ENCODE measurements at places on chromosomes 13 and 19. TPM values are rescaled to one million over a fixed set of nuclear protein-coding genes. Genes with fewer than 3 reads are reported as not detected.

Gene C5AR1
- total RNA-seq = 81.3 TPM

Gene NLRP9
- not detected for total RNA-seq

Gene DAPK3
- total RNA-seq = 107 TPM

Gene NCR1
- total RNA-seq = 0.89 TPM

Gene PRR22
- 4.2 TPM for total RNA-seq

Gene CRX
- total RNA-seq = not detected

Gene WDR88
- not detected for total RNA-seq

Gene CASP14
- not detected for total RNA-seq

Gene ZNF616
- 10.6 TPM for total RNA-seq

Gene ZNF681
- total RNA-seq = 0.67 TPM

Gene UBE2M
- 38.1 TPM for total RNA-seq

Gene MAMSTR
- total RNA-seq = 2.3 TPM

DNA sequence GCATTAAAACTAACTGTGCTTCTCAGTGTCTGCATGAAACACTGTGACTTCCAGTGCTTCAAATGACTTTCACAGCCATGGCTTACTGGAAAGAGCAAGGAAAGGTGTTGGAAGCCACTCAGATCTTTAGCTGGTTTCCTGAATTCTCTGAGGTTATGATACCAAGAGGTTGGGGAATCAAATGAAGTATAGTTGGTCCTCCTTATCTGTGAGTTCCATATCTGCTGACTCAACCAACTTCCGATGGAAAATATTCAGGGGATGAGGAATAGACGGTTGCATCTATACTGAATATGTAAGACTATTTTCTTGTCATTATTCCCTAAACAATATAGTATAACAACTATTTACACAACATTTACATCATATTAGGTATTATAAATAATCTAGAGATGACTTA is 32.4 kb downstream of the EPSTI1 start:
- peaks cover 5% of the 10 kb centered on the region for H3K36me3 ChIP-seq
- DNase-seq = no peak
- H3K27me3 ChIP-seq = no peaks in the 10 kb centered on the region
- H3K27ac ChIP-seq = no peak overlapping the region
- H3K4me3 ChIP-seq = no peak overlapping the region

DNA sequence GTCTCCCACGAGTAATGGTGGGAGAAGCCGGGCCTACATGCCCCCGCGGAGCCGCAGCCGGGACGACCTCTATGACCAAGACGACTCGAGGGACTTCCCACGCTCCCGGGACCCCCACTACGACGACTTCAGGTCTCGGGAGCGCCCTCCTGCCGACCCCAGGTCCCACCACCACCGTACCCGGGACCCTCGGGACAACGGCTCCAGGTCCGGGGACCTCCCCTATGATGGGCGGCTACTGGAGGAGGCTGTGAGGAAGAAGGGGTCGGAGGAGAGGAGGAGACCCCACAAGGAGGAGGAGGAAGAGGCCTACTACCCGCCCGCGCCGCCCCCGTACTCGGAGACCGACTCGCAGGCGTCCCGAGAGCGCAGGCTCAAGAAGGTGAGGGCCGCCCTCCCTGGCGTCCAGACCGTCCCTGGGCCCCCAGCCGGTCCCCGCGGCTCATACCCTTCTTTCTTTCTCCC is 1.4 kb upstream of the USF2 start:
- peaks cover 24% of the 10 kb centered on the region for H3K36me3 ChIP-seq
- no peaks in the 10 kb centered on the region for H3K27me3 ChIP-seq
- DNase-seq = peak; percentile 90
- H3K4me1 ChIP-seq = peaks cover 29% of the 10 kb centered on the region
- H3K4me3 ChIP-seq = peak overlapping the region; percentile 82

DNA sequence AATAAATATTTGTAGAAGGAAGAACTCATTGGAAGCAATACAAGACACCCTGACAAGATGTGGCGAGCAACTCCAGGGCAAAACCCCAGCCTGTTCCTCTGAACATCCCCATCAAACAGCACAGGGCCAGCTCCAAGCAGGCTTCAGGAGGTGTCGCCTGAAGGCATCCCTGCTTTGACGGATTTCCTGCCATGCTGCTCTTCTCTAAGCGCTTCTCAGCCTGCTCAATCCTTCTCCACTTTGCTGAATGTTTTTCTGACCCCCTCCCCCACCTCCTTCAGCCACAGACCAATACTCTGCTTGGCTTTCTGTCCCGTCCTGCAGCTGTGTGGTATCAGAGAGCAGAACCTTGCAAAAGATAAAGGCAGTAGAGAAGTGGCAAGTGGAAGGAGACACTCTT is 28.4 kb downstream of the C19orf81 start:
- H3K27ac ChIP-seq = no peak overlapping the region
- no peak for DNase-seq
- H3K27me3 ChIP-seq = no peaks in the 10 kb centered on the region
- H3K4me3 ChIP-seq = no peak overlapping the region
- no peaks in the 10 kb centered on the region for H3K36me3 ChIP-seq
- H3K4me1 ChIP-seq = peaks cover 6% of the 10 kb centered on the region

- no peak for DNase-seq
- no peak overlapping the region for H3K4me3 ChIP-seq
- H3K27ac ChIP-seq = no peak overlapping the region
These were observed 66.5 kb downstream of the RXFP2 start for GRCh38 chr13:31805841-31806240.

GRCh38 chr19:32308431-32309077 is 36.9 kb upstream of the ZNF507 start:
- DNase-seq = no peak
- no peaks in the 10 kb centered on the region for H3K36me3 ChIP-seq
- no peak overlapping the region for H3K27ac ChIP-seq
- no peaks in the 10 kb centered on the region for H3K27me3 ChIP-seq

DNA sequence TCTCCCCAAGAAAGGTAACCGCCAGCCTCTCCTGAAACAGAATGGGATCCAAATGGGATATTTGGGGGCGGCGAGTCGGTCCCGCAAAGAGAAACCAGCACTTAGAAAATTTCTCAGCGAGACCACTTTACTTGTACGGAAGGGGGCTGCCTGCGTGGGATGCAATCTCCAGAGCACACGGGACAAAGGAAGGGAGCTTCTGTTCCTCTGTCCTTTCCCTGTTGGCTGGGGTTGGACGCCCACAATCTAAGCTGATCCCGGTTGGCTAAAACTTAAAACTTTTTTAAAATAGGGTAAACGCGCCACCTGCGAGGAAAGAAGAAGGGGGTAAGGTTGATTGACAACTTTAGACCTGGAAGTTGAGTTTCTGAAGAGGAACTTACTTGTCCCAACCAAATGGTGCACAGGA is 826 bp upstream of the BSG start:
- H3K4me1 ChIP-seq = peaks cover 36% of the 10 kb centered on the region
- no peak overlapping the region for H3K4me3 ChIP-seq
- no peaks in the 10 kb centered on the region for H3K36me3 ChIP-seq
- H3K27me3 ChIP-seq = no peaks in the 10 kb centered on the region
- DNase-seq = peak; percentile 52
- H3K27ac ChIP-seq = peak overlapping the region; percentile 90

DNA sequence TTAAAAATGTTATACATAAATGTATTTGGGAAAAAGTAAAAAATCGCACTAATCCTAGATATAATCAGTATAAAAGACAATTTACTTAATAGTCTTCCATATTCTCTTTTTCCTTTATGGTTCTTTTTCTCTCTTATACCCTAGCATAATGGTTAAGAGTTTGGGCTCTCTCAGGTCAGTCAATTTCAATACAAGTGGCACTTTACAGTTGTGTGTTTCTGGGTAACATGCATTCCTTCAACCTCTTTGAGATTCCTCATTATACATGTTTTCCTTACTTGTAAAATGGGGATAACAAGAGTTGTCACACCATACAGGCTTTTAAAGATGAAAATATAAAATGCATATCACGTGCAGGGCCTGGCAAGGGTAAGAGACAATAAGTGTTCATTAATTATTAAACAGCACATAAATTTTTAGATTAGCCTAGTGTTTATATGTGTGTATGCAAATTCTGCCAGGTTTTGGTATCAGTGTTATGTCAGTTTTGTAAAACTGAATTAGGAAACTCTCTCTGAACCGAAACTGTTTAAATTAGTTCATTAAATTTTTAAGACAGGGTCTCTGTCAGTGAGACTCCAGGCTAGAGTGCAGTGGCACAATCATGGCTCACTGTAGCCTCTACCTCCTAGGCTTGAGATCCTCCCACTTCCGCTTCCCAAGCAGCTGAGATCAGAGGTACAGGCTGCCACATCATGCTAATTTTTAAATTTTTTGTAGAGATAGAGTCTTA is 49.8 kb downstream of the ELF1 start:
- peaks cover 77% of the 10 kb centered on the region for H3K4me1 ChIP-seq
- no peak overlapping the region for H3K4me3 ChIP-seq
- no peak for DNase-seq
- H3K27me3 ChIP-seq = no peaks in the 10 kb centered on the region
- H3K36me3 ChIP-seq = no peaks in the 10 kb centered on the region
- H3K27ac ChIP-seq = peak overlapping the region; percentile 40

DNA sequence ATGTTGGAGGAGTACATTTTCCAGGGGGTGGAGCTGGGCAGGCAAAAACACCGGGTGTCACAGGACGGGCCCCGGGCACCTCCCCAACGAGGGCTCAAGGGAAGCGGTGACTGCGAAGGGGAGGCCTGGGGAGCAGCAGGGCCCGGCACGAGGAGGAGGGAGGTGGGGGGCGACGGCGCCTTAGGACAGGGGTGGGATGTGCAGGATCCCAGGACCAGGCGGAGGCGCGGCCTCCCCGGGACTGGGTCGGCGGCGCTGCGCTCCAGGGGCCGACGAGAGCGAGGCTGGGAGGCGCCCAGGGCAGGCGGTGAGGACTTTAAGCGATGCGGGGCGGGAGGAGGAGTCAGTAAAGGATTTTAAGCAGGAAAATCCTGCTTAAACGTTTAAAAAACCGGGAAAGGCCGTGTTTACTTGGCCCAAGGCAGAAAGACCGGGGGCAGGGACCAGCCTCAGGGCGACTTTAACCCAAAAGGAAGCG is 427 bp downstream of the ZNF160 start:
- peak overlapping the region; percentile 92 for H3K27ac ChIP-seq
- H3K36me3 ChIP-seq = peaks cover 5% of the 10 kb centered on the region
- peak; percentile 89 for DNase-seq
- H3K27me3 ChIP-seq = no peaks in the 10 kb centered on the region
- peaks cover 12% of the 10 kb centered on the region for H3K4me1 ChIP-seq

DNA sequence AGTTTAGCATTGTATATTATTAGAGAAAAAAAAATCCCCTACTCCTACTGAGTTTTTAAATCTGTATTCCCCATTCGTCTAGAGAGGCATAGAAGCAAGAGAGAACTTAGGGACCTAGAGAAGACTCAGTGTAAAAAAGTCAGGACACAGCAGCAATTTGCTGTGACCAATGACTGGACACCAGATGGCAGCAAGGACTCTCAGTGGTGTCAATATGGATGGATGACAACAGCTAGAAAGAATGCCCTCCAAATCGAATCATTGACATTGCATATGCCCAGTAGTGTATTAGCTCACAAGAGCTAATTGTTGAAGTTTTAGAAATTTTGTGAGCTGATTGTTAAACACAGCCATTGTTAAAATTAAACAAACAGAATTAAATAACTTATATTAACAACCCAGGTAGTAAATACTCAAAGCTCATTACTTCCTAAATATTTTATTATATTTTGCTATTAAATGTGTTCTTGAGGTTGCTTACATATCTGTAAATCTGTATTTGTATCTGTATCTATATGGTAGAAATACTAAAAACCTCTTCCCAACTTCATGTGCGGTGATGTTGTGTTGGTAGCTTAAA is 43.9 kb downstream of the SIAH3 start:
- no peaks in the 10 kb centered on the region for H3K27me3 ChIP-seq

DNA sequence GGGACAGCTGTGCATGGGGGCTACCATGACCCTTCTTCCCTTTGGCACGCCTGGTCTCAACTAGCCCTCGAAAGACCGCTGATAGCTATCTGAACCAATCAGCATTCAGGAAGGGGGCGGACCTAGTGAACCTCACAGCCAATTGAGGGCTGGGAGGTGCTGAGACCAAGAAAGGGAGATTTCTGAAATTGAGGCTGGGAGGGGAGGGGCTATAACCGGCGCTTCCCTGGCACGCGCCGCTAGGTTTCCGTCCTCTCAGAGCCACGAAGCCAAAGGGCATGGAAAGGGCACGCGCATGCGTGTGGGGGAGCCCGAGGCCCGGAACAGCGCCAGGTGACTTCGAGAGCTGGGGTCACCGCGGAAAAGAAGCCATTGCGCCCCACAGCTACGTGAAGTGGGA is 4.2 kb upstream of the PAFAH1B3 start:
- no peak for DNase-seq
- H3K27ac ChIP-seq = no peak overlapping the region
- no peaks in the 10 kb centered on the region for H3K27me3 ChIP-seq
- peaks cover 7% of the 10 kb centered on the region for H3K4me1 ChIP-seq
- H3K4me3 ChIP-seq = no peak overlapping the region
- H3K36me3 ChIP-seq = no peaks in the 10 kb centered on the region

GRCh38 chr19:3826163-3826562 is 40.0 kb upstream of the MATK start:
- no peak for DNase-seq
- no peaks in the 10 kb centered on the region for H3K36me3 ChIP-seq
- H3K27me3 ChIP-seq = no peaks in the 10 kb centered on the region
- peaks cover 12% of the 10 kb centered on the region for H3K4me1 ChIP-seq

- H3K27me3 ChIP-seq = no peaks in the 10 kb centered on the region
- DNase-seq = no peak
- no peaks in the 10 kb centered on the region for H3K4me1 ChIP-seq
- H3K4me3 ChIP-seq = no peak overlapping the region
- H3K27ac ChIP-seq = no peak overlapping the region
These were observed 327.5 kb upstream of the DACH1 start for GRCh38 chr13:72194523-72194922.

GRCh38 chr13:47303626-47304025 is 406.8 kb upstream of the HTR2A start:
- H3K4me3 ChIP-seq = no peak overlapping the region
- no peak overlapping the region for H3K27ac ChIP-seq
- no peaks in the 10 kb centered on the region for H3K4me1 ChIP-seq
- H3K36me3 ChIP-seq = no peaks in the 10 kb centered on the region
- no peak for DNase-seq

DNA sequence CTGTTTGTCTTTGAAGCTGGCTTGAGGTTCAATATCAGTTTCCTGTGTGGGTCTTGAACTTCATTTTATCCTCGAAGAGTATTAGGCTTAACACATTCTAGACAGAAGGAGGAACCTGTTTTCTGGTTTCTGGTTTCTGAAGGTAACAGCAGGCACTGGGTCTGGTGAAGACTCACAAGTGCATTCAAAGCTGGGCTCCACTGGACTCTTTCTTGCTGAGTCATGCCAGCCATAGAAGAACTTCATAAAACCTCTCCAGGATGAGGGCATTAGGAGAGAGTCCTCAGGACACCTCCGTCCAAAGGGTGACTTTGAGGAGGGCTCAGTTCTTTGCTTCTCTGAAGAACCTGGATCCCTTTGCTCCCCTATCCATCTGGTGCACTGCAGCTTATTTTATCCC is 668.6 kb upstream of the SLC10A2 start:
- H3K4me1 ChIP-seq = no peaks in the 10 kb centered on the region
- H3K36me3 ChIP-seq = no peaks in the 10 kb centered on the region
- H3K27me3 ChIP-seq = no peaks in the 10 kb centered on the region
- no peak for DNase-seq

- no peaks in the 10 kb centered on the region for H3K27me3 ChIP-seq
- no peak for DNase-seq
- no peak overlapping the region for H3K4me3 ChIP-seq
- no peak overlapping the region for H3K27ac ChIP-seq
These were observed 476.8 kb downstream of the DIAPH3 start for GRCh38 chr13:59686798-59687394.

Measured in upper lobe of left lung (tissue), 6 donors.